ENCODE measurements at places on chromosomes 1 and 21.

- no peak for DNase-seq
These were observed 2.4 kb upstream of the WNT3A start for GRCh38 chr1:228004331-228004855.

DNA sequence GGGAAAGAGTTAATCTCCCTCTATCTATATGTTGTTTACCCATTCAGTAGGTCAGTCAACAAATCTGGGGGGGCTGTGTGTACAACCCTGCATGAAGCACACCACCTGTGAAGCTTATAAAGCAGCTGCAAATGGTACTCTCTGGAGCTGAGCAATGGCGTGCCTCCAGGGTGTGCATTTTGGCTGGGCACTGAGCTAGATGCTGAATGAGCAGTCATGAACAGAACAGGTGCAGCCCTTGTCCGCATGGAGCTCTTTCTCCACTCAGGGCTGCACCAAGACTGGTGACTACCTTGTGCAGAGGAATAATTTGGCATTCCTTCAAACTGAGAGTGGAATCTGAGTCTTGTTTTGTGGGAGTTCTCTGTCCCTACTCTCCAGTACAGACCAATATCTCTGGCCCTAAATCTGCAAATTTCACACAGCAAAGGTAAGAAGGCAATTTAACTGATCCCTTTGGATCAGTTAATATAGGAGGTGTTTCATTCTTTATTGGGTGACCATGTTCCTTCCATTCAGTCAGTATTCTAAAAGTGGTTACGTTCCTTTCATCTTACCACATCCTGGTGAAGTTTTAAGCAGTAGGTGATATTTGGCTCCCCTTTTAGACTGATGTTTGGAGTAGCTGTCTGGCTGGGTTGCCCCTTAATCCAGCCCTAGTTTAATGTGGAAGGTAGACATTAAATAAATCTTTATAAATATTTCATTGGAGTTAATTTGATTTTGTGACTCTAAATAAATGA is 76.0 kb downstream of the GPR88 start:
- DNase-seq: no peak

DNA sequence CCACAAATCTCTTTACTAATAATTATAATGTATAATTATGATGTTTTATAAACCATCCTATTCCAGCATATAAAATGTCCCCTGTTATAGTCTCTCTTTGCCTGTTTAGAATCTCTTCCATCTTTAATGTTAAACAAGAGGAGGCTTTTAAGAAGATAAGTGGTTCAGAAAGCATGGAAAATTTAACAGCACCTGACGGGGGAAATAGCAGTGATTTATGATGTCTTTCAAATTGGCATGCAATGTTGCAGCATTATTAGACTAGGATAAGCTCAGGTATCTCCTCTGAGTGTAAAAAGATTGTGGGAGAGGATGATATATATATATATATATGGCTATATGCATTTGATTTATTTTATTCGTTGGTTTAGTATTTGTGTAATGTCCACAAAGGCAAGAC is 24.4 kb downstream of the GIPC2 start:
- no peak for DNase-seq

GRCh38 chr1:26372039-26372438 is 511 bp downstream of the ZNF683 start:
- DNase-seq: no peak

- DNase-seq: no peak
These were observed 205.2 kb downstream of the GRIK3 start for GRCh38 chr1:36829066-36829465.

- DNase-seq: no peak
These were observed 32.1 kb downstream of the GRHL3 start for GRCh38 chr1:24351247-24351646.

DNA sequence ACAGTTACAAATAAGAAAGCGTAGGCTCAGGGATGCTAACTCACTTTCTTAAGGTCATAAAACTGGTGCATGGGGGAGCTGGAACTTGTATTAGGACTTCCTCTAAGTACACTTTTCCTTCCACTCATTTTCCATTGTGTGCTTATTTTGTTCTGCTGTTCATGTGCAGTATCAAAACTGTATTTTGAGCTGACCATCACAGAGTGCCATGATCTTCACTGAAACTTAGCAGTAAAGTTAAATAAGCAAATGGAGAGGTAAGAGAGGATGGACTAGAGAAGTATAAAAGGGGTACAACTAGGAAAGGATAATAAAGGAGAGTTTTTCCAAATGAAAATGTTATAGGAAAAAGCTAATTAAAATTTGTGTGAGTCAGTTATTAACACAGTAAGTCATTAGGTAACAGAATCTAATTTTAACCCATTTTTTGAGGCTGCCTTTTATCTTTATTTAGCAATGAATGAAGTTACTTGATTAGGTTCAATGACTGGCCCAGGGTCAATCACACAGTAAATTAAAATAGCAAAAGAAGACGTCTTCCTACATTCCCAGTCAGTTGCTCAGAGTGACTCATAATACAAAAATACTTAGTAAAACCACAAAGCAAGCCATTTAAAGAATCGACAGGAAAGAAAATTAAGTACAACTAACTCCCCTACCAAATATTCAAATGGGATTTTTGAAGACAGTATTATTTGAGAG is 165.8 kb upstream of the C1orf105 start:
- no peak for DNase-seq

DNA sequence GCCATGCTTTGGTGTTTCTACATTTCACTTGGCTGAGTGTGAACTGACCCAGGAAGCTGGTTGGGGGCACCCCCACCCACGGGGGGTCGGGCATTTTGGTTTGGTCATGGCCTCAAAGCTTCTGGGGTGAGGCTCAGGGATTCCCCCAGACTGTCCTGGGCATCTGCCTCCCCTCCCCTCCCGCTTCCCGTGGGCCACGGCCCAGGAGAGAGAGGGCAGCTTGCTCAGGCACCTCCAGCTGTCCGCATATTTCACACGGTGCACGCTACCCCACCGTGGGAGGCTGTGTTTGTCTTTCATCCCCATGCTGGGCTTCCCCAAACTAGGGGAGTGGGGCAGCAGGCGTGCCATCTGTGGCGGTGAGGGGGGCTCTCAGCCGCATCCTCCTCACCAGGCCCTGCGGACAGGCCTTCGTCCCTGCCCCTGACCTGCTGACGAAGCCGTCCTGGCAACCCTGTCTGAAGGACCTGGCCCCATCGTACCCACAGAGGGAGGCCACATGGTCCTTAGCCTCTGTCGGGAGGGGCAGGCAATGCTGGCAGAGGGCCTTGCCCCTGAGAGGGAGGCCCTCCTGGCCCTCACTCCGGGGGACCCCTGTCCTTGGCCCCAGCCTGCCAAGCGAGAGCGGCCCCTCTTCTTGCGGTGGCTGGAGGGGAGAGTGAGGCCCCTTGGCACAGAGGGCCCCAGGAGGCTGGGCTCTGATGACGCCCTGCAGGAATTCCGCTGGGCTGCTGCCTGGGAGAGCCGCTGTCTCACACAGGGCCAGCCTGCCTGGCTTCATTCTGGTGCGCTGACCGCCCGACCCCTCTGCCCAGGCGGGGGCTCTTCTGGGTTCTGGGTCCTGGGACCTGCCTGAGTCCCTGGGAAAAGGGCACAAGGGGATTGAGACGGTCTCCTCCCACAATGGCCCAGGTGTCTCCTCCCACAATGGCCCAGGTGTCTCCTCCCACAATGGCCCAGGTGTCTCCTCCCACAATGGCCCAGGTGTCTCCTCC is 22.1 kb downstream of the TP73 start:
- DNase-seq: no peak

- DNase-seq: no peak
These were observed 602 bp upstream of the RIMKLA start for GRCh38 chr1:42379794-42380585.

Measured in NCI-H774 (cell line).